Mucosa of descending colon (tissue), 3 donors: ENCODE measurements at places on chromosomes 11 and 22. TPM values are rescaled to one million over a fixed set of nuclear protein-coding genes. Genes with fewer than 3 reads are reported as not detected.
A peak's percentile ranks its signal among the peaks of the same experiment; 100 is the strongest.

- DNase-seq: no peak
These were observed 62.2 kb downstream of the MICAL3 start for GRCh38 chr22:17962168-17962567.

The MUC5AC gene
- total RNA-seq: 0.63 TPM

DNA sequence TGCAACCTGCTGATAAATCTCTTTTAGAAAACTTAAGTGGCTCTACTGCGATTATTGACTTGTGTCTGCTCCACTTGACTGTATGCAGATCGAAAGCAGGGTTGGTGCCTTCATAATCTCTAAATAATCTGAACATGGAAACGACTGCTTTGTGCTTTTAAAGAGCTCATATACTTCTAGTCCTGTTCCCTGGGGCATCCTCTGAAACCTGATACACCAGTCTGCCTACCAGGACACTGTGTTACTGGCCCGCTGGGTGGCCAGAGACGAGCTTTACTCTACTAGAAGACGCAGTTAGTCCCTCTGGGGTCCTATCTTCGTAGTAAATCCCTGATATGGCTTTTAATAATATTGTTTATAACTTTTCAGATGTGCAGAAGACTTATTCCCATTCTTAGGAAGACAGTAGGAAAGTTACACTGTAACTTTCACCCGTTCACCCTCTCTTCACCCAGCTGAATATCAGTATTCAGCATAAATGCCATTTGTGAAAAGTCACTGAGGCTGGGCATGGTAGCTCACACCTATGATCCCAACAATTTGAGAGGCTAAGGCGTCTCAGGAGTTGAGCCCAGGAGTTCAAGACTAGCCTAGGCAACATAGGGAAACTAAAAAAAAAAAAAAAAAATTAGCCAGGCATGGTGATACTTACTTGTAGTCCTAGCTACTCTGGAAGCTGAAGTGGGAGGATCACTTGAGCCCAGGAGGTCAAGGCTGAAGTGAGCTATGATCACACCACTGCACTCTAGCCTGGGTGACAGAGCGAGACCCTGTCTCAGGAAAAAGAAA lies 9.0 kb upstream of the HTR3B start:
- no peak for DNase-seq

DNA sequence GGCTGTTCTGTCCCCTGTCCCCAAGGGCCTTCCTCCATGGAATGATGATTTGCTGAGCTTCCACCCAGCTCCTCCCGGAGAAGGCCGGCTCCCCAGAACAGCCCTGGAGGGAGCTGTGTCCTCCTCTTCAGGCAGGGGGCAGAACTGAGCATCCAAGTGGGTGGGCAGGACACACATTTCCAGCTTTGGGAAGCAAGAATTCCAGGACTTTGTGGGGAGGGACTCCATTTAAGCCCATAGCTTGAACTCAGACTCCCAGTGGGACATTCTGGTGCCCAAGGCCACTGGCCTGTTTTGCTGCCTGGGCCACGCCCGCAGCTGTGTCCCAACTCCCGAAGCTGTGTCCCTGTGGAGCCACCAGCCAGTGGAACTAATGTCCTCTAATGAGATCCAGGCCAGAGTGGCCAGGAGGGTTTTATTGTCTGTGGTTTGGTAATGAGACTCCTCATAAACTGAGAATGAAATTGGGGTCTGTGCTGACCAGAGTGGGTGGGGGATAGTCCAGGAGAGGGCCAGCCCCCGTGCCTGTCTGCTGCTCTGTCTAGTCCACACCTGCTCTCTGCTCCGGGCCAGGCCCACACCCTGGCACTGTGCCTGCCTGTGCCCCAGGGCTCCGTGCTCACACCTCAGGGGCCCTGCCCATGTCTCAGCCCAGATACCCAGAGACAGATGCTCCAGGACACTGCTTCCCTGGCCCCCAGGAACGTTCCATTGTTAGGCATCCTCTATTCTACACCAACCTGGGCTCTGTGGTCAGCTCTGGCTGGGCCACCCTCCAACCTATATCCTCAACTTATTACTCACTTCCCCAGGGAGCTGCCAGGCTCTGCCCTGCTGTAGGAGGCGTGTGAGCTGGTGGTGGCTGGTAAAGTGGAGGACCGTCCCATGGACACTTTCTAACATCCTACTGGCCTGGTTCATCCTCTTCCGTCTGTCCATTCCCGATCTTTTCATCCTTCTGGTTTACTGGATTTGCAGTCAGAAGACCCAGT lies 7.6 kb downstream of the NECTIN1 start:
- peak; percentile 57 for DNase-seq

The SLC22A8 gene
- total RNA-seq: not detected

The SLC6A5 gene
- total RNA-seq: not detected

- DNase-seq: no peak
These were observed 8.2 kb downstream of the ATG2A start for GRCh38 chr11:64908766-64909165.

DNA sequence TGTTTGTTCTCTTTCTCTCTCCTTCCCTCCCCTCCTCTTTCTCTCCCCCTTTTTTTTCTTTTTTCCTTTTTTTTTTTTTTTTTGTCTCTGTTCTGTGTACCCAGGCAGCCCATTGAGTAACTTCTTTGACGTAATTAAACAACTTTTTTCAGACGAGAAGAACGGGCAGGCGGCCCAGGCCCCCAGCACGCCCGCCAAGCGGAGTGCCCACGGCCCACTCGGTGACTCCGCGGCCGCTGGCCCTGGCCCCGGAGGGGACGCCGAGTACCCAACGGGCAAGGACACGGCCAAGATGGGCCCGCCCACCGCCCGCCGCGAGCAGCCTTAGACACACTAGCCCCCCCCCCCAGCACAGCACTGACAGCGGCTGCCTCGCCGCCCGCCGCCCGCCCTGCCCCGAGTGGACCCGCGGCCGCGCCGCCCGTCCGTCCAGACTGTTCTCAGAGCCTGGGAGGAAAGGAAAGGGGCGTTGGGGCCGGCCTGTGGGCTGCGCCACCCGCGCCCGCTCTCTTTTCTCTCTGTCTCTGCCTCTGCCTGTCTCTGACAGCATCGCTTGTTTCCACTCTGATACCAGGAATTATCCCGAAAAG lies 26.1 kb downstream of the MOB2 start:
- no peak for DNase-seq

DNA sequence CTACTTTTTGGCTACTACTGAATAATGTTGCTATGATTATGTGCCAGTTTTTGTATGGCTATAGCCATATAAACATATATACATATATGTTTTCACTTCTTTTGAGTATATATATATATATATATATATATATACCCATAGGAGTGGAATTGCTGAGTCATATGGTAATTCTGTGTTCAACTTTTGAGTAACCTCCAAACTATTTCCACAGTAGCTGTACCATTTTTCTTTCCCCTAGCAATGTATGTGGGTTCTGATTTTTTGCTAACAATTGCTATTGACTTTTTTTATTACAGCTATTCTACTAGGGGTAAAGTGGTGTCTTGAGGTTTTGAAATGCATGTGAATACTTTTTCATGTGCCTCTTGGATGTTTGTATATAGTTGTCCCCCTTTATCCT lies 30.4 kb downstream of the CBL start:
- no peak for DNase-seq

DNA sequence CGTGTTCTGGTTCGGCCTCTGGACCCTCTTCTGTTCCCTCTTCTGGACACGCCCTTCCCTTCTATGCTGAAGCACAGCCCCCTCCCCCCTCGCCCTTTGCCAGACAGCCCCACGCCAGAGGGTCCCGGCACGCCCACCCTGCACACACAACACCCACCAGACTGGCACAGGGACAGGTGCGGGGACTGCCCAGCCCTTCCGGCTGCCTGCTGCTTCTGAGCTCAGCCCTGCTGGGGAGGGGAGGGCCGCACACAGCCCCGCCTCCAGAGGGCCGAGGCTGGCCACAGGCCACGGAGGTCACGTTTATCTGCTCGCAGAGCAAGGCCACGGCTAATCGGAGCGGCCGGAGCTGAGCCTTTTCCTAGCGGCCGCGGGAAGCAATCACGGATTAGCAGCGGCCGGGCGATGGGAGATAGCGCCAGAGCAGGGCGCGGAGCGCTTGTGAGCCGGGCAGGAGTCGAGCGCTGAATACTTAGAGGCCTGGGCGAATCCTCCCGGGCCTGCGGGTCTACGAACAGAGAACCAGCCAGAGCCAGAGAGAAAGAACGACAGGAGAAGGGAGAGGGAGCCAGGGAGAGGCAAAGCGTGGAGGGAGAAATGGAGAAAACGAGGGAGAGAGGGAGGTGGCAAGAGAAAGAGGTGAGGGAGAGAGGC lies 21.5 kb downstream of the OTUB1 start:
- DNase-seq: peak; percentile 73

DNA sequence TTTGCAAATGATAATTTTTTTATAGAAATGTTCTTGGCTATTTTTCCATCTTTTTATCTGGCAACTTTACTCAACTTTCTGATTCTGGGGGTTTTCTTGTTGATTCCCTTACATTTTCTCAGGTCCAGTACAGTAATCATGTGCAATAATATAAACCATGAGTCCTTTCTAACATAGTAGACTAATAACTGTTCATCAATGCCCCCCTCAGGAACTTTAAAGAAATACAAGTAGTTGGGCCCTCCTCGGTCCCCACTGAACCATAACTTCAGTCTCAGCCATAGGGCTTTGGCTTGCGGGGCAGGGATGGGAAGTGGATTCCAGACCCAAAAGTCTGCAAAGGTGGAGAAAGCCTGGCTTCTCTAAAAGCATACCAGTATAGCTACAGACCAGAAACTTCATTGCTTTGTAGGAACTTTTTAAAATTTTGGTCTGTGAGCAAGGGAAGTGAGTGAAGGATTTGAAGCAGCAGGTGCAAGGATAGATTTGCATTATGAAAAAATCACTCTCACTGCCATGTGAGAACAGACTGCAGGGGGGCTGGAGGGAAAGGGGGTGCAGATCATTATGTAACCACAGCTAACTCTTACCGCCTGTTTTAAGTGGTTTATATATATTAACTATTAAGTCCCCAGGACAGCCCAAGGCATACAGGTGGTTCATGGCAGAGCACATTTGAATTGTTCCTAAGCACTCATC lies 10.4 kb upstream of the TUB start:
- no peak for DNase-seq

GRCh38 chr11:133619397-133619796 lies 87.1 kb upstream of the OPCML start:
- DNase-seq: no peak

The JAM3 gene
- total RNA-seq: 5.4 TPM

The MISFA gene
- total RNA-seq: 3.8 TPM

DNA sequence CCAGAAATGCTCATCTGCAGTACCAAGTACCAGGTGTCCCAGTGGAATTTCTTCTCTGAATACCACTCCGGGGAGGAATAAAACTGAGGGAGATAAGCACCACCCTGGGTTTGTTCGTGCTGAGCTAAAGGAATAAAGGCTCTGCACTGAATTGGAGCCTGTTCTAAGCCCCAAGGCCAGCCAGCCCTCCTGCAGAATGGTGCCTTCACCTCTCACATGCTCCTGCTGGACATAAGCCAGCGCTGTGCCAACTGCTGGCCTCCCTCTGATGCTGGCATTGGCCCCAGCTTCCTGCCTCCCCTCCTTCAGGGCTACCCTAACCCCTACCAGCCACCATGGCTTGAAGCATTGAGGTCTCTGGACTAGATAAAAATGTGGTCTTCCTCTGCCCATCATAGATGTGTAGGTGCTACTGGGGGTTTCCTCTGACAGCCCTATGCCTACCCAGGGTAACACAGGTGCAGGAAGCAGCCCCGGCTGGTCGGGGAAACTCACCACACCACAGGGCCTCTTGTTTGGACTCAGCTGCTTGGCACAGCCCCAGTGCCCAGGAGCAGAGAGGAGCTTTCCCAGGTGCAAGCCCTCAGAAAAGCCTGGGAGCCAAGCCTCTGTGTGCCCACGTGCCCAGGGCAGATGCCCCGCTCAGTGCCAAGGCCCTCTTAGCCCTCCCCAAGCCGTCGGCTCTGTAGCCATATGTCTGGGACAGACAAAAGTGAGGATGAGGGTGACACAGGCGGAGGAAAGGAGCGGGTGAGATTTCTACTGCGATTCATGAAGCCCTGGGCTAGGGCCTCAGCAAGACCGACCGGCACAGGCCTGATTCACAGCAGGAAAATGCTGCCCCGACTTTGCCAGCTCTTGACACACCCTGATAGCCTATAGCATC lies 34.1 kb upstream of the JAM3 start:
- DNase-seq: no peak

GRCh38 chr11:120256178-120256577 lies 16.2 kb downstream of the POU2F3 start:
- no peak for DNase-seq

GRCh38 chr22:43012390-43012789 lies 2.6 kb downstream of the PACSIN2 start:
- no peak for DNase-seq

The CRYAB gene
- 331 TPM for total RNA-seq

DNA sequence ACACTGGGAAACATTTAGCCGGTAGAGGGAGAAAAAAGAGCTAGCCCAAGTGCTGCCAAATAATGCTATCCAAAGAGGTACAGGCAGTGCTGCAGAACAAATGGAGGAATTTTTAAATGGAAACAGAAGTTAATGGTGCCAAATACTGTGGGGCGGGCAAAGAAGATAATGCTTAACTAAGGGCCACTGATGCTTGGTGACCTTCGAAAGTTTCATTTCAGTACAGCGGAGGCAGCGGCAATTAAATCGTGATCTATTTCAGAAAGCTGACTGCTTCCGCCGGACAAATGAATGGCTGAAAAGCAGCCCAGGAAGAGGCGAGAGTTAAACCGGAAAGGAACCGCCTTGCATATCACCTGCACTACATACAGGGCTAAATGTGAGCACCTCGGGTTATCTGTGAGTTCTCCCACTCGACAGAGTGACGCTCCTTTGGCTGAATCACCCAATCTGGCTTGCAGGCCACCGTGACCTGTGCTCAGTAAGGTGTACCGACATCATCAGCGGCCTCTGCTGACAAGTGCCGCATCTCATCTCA lies 42.1 kb downstream of the CADM1 start:
- no peak for DNase-seq

GRCh38 chr22:23364389-23364788 lies 184.1 kb downstream of the BCR start:
- DNase-seq: no peak

The SERPING1 gene
- total RNA-seq: 31.0 TPM

- no peak for DNase-seq
These were observed 60.9 kb downstream of the SCGB1A1 start for GRCh38 chr11:62479631-62480201.

GRCh38 chr11:72918851-72919250 lies 104.6 kb downstream of the ATG16L2 start:
- DNase-seq: no peak

DNA sequence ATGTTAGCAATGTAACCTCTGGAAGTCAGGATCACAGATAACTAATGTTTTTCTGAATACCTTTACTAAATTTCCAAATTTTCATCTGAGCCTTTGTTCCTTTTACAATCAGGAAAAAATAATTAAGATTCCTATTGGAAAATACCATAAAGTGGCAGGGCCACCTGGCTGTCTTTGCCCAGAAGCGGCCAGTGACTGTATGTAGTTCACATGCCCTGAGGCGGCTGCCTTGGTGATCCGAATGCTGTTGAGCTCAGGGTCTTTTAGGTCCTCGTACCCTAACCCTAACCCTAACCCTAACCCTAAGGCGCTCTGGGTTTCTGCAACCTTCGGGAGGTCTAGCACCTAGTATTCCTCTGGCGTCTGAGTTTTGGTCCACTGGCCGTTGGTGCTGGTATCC lies 8.5 kb upstream of the ARFGAP3 start:
- no peak for DNase-seq

The L3MBTL2 gene
- 17.7 TPM for total RNA-seq

- no peak for DNase-seq
These were observed 1.0 kb downstream of the MS4A4A start for GRCh38 chr11:60281485-60281884.

The ABCC8 gene
- total RNA-seq: 4.1 TPM
